ENCODE measurements at places on chromosomes 1 and 21.

GRCh38 chr1:55321942-55322341 is 106.8 kb upstream of the USP24 start:
- no peak for DNase-seq

- DNase-seq, result no peak
These were observed 142.9 kb downstream of the SLC45A1 start for GRCh38 chr1:8460784-8461183.

DNA sequence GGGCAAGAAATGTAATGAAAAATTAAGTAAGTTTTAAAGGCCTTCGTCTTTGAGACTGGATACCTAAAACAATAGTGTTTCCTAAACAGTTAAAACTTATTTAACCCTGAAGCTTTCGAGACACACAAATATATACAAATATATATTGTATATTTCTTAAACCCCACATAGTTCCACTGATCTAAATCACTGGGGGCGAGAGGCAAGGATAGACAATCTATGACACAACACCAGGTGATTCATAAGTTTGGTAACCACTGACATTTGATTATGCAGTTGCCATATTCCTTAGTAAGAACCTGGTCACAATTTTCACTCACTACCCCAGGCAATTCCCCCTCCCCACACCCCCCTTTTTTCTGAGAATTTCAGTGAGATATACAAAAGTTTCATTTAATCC is 55.3 kb upstream of the BOLA1 start:
- DNase-seq, result no peak

- DNase-seq, result no peak
These were observed 127.1 kb downstream of the PPIAL4G start for GRCh38 chr1:148355976-148356375.

GRCh38 chr1:115261496-115261895 is 76.6 kb downstream of the NGF start:
- no peak for DNase-seq

DNA sequence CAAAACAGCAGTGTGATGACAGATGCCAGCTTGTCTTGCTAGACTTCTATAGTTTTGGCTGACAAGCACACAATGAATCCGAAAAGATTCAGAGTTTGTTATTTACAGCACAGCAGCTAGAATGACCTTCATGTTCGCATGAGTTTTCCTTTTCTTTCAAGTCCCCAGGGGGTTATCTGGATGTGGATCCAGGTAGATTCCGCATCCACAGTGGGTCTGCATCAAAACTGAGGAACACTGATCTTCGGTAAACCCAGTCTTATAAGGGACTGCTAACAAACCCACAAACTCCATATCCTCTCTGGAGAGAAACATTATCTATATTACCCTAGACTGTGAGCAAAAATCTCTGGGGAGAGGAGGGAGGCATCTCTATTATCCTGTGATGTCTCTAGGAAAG is 69.0 kb upstream of the DEPDC1 start:
- no peak for DNase-seq

DNA sequence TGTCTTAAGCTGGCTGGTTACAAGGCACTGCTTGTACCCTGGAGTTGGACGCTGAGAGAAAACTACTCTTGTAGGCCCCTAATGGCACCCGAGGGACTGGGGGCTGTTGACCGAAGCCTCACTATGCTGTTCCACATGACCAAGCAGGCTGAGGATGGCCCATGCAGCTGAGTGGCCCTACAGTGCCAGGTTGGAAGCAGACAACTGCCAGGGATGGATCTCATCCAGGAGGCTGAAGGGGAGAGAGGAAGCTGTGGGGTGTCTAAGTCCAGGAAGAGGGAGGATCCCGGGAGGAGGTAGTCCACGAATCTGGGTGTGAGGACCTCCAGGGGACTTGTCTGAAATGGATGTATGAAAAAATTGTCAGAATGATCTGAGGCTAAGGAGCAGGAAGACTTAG is 45.8 kb downstream of the FOXD2 start:
- no peak for DNase-seq

DNA sequence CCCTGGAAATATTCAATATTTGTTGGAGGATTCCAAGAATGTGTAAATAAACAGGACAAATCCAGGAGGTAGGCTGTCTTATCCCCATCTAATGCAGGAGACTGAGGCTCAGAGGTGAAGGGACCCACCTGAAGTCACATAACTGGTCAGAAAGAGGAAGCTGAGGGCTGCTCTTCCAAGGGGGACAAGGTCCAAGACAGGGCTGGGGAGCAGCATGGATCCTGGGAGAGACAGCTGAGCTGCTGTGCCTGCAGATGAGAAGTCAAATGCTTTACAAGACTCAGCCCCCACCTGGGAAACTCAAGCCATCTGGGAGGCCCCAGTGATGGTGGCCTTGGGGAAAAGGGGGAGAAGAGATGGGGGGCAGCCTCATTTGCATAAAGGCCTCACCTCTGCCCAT is 224.4 kb downstream of the PTPRU start:
- DNase-seq, result no peak

- DNase-seq, result no peak
These were observed 36.1 kb downstream of the ESRRG start for GRCh38 chr1:216686860-216687766.

GRCh38 chr1:117710710-117711109 is 104.9 kb downstream of the TENT5C start:
- no peak for DNase-seq

DNA sequence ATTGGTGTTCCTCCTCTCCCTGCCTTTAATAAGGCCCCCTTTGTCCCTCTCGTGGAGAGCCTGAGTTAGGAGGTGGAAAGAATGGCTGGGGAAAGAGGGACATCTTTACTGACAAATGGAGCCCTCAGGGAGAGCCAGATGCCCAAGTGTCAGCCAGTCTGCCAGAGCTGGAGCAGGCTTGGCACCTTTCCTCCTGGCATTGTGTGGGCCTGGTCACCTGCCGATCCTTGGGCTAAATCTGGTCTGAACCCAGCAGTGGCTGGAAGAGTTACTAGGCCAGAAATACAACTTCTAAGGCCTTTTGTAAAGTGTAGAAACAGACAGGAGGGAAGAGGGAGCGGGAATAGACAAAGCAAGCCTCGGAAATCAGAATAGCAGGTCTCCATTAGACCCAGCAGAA is 24.9 kb downstream of the VANGL1 start:
- DNase-seq, result no peak

- DNase-seq, result peak; percentile 69
These were observed at the start of gene MAN1A2 for GRCh38 chr1:117367046-117368025. TSS of gene MAN1A2 (plus strand) at chr1:117367449. CDS start at chr1:117368184, 735 bp downstream.

DNA sequence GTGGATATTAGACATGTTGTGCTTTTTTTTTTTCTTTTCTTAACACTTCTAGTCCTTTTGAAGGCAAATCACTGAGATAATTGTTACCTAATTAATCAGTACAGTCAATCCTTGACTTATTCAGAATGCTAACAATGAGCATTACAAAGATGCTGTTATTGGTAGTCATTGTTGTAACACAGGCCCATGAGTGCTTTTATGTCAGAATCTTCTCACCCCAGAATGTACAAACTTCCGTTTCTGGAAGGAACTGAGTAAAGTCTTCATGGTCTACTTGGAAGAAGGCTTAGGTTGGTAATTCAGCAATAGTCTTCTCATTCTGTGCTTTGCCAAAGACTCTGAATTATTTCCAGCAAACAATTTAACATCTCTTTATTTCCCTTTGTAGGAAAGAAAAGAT is 3.1 kb downstream of the KCNK1 start:
- no peak for DNase-seq

GRCh38 chr1:230123280-230124185 is 56.5 kb downstream of the GALNT2 start:
- DNase-seq, result no peak

- DNase-seq, result no peak
These were observed 59.2 kb upstream of the KCNK2 start for GRCh38 chr1:215023155-215023832.

DNA sequence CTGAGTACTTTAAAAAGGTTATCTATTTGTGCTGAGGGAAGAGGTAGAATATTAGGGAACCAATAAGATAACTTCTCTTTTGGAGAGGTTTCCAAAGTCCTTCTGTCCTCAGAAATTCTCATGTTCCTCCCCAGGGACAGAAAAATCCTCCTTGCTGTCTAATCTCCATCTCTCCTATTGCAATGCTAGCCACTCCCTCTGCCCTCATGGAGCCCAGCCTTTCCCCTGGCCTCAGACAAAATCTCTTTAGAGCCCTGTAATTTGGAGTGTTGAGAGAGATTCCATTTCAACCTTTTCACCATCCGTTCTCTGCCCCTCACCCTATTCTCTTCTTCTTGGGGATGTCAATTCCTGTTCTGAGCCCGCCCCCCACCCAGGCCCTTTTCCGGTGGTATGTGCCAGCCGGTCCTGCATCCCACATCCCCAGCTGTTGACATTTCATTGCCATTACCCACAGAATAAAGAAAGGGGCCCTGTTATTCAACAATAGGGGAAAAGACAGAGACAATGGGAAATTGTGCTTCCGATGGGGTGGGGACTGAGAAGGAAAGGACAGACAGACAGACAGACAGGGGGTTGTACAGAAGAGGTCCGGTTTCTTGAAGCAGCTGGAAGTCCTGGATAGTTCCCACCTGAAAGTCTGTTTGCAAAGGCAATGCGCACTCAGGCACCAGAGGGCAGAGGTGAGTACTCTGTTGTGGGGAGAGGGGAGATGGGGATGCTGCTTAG is at the start of gene HAPLN2:
TSS of gene HAPLN2 (plus strand) at position 563 of the 729 bp plus-strand sequence. CDS start 4,076 bp downstream, outside the sequence.
- DNase-seq, result no peak

- DNase-seq, result no peak
These were observed 55.3 kb downstream of the DOP1B start for GRCh38 chr21:36211660-36212512.

DNA sequence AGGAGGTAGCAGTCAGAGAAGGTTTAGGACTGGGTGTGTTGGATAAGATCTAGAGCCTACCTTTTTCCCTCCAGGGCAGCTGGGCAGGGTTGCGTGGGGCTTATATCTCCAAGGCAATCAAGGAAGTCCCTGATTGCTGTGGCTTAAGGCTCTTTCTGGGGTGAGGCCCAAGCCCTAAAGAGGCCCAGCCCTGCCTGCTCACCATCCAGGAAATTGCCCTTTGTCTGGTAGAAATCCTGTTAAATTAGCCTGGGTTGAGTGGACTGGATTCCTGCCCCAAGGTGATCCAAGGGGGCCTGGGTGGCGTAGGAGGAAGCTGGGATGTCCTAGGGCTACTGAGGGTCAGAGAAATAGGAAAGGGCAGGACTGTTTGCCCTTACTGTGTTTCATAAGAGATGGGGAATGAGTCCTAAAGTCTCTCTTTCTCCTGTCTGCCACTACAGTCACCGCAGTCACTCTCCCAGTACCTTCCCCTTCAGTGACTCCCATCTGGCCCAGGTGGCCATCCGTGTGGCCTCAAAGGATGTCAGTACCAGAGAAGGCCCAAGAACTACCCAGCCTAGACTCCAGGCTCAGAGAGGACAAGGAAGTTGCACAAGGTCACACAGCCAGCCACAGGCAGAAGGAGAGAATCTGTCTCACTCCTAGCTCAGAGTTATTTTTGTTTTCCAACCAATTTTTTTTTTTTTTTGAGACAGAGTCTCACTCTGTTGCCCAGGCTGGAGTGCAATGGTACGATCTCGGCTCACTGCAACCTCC is 25.8 kb downstream of the MFSD2A start:
- no peak for DNase-seq

- no peak for DNase-seq
These were observed 12.5 kb downstream of the NVL start for GRCh38 chr1:224317383-224318045.

DNA sequence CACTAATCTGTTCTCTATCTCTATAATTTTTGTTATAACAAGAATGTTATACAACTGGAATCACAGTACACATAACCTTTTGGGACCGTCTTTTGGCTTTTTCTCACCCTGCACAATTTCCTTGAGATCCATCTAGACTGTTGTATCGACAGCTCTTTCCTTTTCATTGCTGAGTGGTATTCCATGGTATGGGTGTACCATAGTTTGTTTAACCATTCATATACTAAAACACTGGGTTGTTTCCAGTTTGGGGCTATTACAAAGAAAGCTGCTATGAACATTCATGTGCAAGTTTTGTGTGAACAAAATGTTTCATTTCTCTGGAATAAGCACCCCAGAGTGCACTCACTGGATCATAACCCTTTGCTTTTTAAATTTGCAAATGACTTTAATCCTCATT is 15.4 kb upstream of the HCRTR1 start:
- DNase-seq, result no peak

GRCh38 chr1:205229399-205229871 is 1.7 kb downstream of the TMCC2 start:
- DNase-seq, result peak; percentile 49

- DNase-seq, result no peak
These were observed 29.1 kb upstream of the PARP1 start for GRCh38 chr1:226436855-226437491.

GRCh38 chr1:27448982-27449381 is 41.0 kb downstream of the WASF2 start:
- DNase-seq, result no peak

DNA sequence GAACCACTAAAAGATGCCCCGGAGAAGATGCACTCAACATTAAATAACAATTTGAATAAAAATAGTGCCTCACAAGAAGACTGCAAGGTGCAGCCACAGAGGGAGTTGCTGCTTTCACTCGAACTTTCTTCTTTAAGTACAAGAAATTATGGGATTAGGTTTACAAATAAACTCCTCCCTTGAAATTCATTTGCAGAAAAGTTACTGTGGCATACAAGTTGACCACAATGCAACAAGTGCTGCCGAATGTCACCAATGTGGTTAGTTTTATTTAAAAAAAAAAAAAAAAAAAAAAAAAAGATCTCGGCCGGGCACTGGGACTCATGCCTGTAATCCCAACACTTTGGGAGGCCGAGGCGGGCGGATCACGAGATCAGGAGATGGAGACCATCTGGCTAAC is 76.8 kb upstream of the RAB4A start:
- DNase-seq, result no peak

- no peak for DNase-seq
These were observed 41.6 kb upstream of the AGL start for GRCh38 chr1:99808391-99809115.

DNA sequence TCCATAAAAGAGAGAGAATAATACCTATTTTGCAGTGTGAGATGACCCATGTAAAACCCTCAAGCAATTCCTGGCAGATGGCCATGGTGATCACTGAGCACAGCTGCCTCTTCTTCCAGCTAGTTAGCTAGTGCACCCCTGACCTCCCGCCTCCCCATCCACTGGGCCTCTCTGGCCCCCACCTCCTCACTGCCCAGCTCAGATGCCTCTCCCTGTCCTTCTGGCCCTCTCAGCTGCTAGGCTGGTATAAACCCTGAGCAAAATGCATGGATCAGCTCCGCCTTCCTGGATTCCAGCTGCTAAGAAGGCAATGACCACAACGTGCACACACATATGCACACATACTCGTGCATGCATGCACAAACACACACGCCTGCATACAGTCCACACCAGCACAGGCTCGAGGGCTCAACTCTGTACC is 117.2 kb downstream of the DMRTB1 start:
- no peak for DNase-seq

DNA sequence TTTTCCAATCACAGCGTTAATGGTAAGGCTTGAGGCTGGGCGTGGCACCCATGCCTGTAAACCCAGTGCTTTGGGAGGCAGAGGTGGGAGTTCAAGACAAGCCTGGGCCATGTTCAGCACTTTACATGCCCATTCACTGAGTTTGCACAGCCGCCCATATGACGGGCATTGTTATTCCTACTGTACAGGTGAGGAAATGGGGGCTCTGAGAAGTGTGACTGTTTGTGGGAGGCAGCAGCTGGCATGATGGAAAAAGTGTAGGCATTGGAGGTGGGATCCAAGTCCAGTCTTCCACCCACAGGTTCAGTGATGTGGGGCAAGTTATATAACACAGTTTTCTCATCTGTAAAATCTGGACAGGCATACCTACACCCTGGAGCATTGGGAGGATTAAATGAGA is 445.9 kb downstream of the KIF26B start:
- no peak for DNase-seq

GRCh38 chr1:106517224-106517623 is 539.2 kb upstream of the PRMT6 start:
- no peak for DNase-seq
